Activated naive CD4-positive, alpha-beta T cell treated with Interleukin-2 at 50 U/mL for 16 hours (primary cell): ENCODE measurements at places on chromosomes 3 and 15.

DNA sequence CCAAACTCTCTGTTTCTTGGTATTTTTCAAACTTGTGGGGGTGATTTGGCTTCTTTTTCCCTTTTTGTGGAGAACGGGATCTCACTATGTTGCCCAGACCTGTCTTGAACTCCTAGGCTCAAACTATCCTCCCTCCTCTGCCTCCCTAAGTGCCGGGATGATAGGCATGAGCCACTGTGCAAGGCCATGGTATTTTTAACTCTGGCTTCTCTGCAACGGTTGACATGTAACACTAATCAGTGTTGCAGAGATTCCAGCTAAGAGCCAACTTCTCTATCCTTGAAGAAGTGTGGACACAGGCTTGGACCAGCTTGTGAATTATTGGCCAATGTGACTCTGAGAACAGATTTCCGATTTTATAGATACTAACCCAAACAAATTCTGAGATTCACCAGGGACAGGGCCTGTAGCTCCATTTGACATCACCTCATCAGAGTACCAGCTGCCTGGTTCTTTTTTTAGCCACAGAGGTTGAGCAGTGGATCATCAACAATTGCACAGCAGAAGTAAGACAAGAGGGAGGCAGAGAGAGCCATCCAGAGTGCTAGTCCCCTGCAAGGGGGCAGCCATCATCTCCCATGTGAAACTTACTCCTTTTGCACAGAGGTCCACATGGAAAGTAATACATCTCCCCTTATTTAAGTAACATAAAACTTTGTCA is 98.1 kb upstream of the SYNPR start:
- DNase-seq, result no peak

DNA sequence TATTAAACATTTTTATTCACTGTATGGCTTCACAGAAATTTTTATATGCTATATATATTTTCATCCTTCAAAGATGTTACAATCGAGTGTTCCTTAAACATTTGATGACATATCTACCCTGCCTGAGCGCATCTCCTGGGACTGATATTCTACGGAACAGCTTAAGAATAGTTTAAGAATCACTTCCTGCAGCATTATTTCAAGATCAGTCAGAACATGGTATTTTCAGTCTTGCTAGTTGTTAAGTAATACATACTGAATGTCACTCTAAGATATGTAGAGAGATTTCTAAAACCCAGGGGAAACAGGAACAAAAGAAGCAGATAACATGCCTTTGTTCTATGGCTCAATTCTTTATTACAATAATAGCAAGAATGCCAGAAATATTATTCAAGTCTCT is 8.7 kb downstream of the COL8A1 start:
- no peak for DNase-seq

GRCh38 chr3:175338775-175339535 is 479.8 kb downstream of the NAALADL2 start:
- no peak for DNase-seq

DNA sequence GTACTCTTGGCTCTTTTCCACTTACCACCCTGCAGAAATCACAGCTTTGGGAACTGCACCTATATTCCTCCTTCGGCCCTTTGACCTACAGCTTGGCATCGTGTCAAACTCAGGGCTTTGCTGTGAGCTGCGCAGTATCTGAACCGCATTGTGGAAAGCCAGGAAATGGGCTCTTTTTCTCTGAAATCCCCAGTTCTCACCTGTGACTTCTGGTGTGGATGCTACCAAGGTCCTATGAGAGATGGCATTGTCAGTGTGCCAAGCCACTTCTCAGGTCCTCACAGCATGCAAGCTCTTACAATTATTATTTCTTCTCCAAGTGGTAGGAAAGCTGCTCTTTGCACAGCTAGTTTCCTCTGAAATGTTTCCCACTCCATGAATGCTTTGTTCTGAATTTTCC is 450.6 kb upstream of the TBL1XR1 start:
- no peak for DNase-seq

DNA sequence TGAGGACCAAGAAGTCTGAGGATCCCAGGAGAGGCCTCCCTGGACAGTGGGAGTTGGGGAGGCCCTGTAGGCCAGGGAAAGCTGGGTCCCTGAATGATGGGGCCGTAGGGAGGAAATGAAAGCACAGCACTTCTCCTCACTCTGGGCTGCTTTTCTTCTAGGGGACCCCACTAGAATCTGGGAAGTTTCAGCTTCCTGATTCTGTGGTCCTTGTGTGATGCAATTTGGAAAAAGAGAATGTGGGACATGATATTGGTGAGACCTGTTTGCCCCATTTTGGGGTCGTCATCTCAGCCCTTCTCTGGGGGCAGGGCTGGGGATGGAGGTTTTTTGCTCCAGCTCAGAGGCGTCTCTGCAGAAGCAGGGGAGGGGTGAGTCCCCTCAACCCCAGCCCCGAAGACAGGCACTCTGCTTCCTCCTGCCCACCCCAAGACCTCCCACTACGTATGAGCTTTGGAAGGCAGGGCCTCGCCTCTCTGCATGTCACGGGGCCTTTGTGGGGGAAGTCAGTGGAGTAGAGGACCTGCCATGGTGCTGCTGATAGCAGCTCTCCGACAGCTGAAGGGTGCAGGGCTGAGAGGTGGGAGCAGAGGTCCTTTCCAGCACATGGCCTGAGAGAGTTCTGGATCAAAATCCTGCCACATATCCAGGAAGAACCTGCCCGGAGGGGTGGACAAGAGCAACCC is 1.5 kb upstream of the SNX22 start:
- DNase-seq, result no peak

DNA sequence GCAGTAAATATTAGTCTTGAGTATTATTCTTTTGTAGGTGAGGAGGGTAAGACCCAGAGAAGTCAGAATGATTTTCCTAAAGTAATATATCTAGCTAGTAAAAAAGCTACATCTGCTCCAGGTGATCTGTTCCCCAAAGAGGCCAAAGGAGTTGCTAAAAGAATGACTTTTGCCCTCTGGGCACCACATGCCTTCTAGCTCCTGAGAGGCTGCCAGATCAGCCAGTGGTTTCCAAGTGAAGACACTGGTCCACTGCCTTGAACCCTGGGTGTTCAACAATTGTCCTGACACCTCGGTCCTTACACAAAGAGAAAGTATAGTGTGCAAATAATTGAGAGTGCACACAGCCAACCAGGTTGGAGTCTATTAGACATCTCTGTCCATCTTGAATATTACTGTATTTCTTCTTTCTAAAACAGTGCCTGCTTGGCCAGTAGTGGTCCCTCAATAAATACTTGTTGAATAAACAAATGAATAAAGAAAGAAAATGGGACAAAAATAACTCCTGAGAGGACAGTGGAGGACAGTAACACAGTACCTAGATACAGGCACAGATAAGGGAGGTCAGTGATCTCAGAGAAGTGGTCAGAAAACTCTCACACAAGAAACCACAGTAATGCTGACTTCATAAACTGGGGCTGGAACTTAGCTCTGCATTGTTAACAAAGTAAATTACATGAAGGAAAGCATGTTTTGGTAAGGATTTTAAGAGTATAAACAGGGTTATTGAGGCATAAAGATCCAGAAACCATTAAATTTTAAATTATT is 56.6 kb upstream of the CSTA start:
- no peak for DNase-seq

DNA sequence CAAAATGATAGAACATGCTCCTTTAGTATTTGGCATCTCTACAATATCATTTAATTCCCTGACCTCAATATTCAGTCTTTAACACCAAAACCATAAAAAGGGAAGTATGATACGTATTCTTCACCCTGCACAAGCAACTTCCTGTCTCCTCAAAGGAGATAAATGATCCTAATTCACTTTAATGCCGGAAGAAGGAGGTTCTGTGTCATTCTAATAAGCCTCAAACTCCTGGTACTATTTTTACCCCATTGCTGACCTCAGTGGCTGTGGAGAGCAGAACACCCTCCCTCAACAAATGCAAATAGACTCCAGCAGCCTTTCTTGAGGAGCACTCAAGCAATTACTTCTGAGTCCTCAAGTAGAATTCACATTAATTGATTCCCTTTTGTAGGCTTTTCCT is 173.3 kb downstream of the TMEM108 start:
- DNase-seq, result no peak

DNA sequence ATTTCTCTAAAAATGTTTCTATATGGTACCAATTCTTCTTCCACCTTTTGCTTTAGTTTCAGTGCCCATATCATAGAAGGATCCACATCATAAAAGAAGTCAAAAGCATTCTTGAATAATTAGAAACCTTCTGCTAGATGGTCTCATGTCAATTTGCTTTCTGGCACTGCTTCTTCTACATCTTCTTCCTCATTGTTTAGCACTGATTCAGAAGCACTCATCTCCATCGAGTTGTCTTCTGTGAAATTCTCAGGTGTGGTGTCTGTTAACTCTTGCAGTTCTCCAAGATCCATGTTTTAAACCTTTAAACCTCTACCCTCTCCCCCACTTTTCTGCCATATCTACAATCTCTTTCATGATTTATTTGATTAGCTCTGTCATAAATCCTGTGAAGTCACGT is 154.8 kb downstream of the WDR76 start:
- DNase-seq, result no peak

- no peak for DNase-seq
Observed at GRCh38 chr3:114447545-114447944, 153.7 kb downstream of the TIGIT start.

GRCh38 chr15:68776477-68777270 is 44.0 kb downstream of the ANP32A start:
- DNase-seq, result no peak

DNA sequence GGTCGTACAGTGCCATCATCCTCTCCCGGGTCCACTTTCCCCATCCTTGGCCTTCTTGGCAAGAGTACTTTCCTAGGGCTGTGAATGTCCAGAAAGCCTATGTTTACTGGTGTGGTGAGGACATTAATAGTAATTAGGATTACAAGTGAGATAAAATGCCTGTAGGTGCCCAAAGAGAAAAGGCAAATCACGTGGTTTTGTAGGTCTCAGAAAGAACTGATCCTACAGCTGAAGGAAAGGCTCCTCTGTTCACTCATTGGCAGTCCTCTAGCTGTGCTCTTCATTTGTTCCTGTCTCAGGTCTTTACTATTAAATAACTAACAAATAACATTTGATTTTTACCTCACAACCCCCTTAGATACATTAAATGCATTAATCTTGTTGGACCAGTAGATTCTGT is 220.1 kb upstream of the CBLB start:
- no peak for DNase-seq

- DNase-seq, result no peak
Observed at GRCh38 chr3:152595975-152596821, 238.7 kb upstream of the P2RY1 start.

GRCh38 chr15:91704343-91704742 is 149.2 kb upstream of the SLCO3A1 start:
- DNase-seq, result no peak

- no peak for DNase-seq
Observed at GRCh38 chr3:152857082-152857481, 22.2 kb downstream of the P2RY1 start.
